ENCODE measurements at places on chromosomes 5 and 9. TPM values are rescaled to one million over a fixed set of nuclear protein-coding genes. Genes with fewer than 3 reads are reported as not detected.

Gene EDIL3
- total RNA-seq: 0.24 TPM

- H3K27me3 ChIP-seq: no peaks in the 10 kb centered on the region
- no peak overlapping the region for H3K4me3 ChIP-seq
- no peaks in the 10 kb centered on the region for H3K36me3 ChIP-seq
- H3K4me1 ChIP-seq: peaks cover 78% of the 10 kb centered on the region
- no peak for DNase-seq
- no peak overlapping the region for H3K27ac ChIP-seq
These were observed 8.8 kb upstream of the ABLIM3 start for GRCh38 chr5:149132474-149132873.

DNA sequence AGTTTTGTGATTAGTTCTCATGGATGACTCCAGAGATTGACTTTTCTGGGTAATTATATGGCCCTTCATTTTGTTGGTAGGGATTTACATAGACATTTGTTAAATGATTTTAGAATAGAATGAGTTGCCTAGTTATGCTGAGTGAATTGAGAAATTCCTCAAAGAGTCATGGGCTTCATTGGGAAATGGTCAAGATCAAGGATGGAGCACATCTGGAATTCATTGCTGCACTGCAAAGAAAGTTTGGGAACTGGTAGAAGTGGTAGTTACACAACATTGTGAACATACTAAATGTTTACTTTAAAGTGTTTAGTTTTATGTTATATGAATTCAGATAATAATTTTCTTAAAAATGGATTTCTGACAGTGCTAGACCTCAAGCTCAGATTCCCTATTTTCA, 46.5 kb downstream of the PIP5K1B start:
- no peaks in the 10 kb centered on the region for H3K27me3 ChIP-seq
- H3K27ac ChIP-seq: no peak overlapping the region
- peaks cover 30% of the 10 kb centered on the region for H3K4me1 ChIP-seq
- no peak for DNase-seq
- H3K36me3 ChIP-seq: no peaks in the 10 kb centered on the region

Gene CCDC107
- total RNA-seq: 8.0 TPM

DNA sequence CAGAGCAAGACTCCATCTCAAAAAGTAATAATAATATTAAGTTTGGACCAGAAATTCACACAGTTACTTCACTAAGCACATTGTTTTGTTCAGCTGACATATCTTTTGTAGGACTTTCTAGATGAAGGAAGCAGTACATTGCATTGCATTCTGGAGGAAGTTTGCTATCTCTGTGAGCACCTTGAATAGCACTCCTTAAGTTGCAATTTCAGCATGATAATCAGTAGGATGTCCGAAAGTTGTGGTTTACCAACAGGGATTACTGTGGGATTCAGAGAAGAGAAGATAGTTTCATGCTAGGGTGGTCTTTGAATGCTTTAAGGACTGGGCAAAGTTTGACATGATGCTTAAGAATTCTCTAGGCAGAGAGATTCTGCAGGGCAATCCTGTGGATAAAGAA, 18.4 kb upstream of the TTC23L start:
- no peak overlapping the region for H3K4me3 ChIP-seq
- H3K4me1 ChIP-seq: no peaks in the 10 kb centered on the region
- H3K36me3 ChIP-seq: peaks cover 21% of the 10 kb centered on the region
- DNase-seq: no peak
- no peak overlapping the region for H3K27ac ChIP-seq

Gene RAB3C
- total RNA-seq: not detected

Measured in Calu3 (cell line).